CD4-positive, alpha-beta T cell treated with Interferon gamma for 1 hour (primary cell): ENCODE measurements at places on chromosomes 16 and 17.

DNA sequence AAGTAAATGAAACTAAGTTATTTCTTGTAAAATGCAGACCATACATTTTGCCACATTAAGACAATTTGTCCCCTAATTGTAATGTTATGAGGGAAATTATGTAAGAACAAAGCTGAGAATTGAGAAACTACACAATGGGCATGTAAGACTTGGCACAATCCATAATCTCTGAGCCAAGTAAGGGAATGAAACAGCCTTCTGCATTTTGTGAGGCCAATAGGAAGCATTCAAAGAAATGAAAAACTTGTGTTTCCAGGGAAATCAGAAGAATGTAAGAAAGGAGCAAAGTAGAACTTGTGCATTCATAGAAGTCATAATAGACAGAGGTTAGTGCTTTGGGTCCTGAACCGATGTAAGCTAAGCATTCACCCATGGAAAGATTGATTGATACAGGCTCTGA lies 1.8 kb downstream of the KRTAP9-4 start:
- no peak for DNase-seq

DNA sequence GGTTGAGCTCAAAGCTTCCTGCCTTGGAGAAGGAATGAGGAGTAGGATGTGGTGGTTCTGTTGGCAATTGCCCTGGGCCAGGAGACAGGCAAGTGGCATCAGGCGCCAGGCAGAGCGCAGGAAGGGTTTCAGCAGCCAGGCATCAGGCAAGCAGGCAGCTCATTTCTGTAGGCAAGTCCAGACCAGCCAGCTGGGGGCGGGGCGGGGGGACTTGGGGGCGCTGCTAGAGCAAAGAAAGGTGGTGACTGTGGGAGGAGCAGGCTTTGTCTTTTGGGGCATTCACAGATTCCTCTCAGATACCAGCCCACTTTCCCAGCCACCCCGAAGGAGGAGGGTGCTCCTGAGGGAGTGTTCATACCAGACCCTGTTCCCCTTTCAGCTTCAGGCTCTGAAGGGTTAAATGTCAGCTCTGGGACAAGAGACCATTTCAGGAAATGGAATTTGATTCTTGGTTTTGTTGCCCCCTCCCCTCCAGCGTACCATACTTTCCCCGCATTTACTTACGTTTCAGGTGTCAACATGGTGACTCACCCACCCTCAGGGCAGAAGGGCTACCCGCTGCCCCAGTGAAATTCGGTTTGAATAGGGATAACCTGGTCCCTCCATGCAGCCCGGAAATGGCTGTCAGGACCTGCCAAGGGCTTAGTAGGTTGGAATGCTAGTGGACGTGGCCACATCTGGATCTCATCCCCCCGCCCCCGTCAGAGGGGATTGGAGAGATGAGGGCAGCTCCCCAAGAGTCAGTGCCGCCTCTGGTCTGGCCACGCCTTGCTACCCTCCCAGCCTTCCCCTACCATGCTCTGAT lies 13.2 kb downstream of the NGFR start:
- DNase-seq = no peak

GRCh38 chr17:67353929-67354574 lies 12.3 kb downstream of the PSMD12 start:
- DNase-seq = no peak

DNA sequence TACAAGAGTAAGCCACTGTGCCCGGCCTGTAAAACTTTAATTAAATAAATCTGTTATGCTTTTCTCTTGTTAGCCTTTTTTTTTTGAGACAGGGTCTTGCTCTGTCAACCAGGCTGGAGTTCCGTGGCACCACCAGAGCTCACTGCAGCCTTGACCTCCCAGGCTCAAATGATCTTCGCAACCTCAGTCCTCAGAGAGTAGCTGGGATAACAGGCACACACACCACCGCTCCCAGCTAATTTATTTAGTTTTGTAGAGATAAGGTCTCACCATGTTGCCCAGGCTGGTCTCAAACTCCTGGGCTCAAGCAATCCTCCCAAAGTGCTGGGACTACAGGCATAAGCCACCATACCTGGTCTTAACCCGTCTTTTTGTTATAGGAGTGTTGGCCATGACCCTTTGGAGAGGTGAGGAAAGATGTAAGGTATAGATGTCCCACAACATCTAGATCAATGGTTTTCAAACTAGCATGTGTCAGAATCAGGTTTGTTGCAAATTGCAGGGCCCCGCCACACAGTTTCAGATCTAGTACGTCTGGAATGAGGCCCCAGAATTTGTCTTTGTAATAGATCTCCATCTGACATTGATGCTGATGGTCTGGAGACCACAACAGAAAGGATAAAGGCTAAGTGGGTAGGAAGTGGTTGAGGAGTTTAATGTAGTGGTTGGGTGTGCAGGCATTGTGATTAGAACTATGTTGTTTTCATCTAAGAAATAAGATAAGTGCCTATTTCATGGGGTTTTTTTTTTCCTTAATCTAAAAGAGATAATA lies 4.3 kb upstream of the GGA2 start:
- DNase-seq = no peak

GRCh38 chr17:31394544-31394943 lies 3.1 kb downstream of the RAB11FIP4 start:
- no peak for DNase-seq

DNA sequence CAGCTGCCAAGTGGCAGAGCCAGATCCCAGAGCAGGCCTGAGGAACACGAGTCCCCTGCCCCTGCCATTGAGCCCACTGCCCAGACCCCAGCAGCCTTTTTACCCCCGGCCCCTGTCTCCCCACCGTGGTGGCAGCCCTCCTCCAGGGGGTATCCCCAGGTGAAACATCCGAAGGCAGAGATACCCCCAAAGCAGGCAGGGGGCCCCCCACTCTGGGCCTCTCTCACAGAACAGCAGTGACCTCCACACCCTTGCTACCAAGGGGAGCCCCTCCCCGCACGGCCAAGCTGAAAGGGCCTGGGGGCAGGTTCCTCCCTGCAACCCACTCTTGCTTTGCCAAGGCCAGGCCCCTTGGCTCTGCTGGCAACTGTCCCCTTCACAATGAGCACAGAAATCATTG lies 142.2 kb downstream of the ENGASE start:
- DNase-seq = no peak

DNA sequence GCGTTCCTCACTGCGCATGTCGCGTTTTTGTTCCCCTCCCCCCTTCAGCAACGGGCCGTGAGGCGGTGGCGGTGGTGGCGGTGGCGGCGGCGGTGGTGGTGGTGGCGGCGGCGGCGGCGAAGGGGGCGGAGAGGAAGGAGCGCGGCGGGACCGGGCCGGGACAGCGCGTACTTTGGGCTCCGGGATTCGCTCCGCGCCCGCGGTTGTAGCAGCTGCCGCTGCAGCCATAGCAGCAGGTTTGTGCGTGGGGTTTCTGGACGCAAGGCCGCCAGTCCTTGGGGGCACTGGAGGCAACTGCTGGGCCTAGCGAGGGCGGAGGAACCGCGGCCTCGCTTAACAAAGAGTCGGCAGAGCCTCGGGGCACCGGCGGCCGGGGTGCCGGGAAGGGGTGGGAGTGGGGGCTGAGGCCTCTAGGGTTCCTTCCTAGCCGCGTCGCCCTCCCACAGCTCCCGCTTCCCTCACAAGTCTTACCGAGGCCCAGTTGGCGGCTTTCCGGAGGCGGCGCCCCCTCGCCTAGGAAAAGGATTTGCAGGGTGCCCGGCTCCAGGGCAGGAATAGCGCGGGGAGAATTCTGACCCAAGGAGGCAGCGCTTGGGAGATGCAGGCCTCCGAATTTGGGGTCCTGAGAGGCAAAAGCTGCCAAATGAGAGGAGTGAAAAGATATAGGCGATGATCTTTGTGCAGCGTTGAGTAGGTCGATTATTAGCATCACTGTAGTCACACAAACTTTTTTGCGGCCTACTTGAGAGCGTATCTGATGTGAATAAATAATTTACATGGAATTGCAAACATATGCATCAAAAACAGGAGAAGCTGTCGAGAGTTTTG lies at the start of gene DDX42:
DDX42 (plus strand) TSS at position 30 of the 828 bp plus-strand sequence. CDS start 12,880 bp downstream, outside the sequence.
- no peak for DNase-seq

- no peak for DNase-seq
Measured at GRCh38 chr16:68049449-68049848, 26.4 kb downstream of the DUS2 start.

DNA sequence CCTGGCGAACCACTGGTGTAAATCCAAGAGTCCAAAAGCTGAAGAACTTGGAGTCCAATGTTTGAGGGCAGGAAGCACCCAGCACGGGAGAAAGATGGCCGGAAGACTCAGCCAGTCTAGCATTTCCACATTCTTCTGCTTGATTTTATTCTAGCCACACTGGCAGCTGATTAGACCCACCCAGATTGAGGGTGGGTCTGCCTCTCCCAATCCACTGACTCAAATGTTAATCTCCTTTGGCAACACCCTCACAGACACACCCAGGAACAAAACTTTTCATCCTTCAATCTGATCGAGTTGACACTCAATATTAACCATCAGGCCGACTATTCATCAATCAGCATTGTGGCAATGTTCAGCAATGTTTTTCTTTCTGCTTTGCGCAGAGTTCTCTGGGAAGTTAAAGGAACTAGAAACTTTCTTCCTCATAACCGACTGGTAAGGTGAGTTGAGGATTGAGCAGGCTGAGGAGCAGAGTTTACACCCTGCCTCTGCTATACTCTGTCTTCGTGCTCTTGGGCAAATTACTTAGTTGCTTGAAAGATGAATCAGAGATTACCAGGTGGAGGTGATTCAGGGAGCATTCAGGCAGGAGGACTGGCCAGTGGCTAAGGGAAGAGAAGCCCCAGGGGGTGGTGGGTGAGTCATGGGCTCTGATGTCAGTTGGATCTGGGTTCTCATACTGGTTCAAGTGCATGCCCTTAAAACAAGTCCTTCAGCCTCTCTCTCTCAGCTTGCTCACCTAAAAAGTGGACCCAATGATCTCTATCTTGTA lies 28.2 kb upstream of the BRD7 start:
- no peak for DNase-seq

GRCh38 chr17:29585080-29585751 lies 4.2 kb downstream of the GIT1 start:
- DNase-seq = peak; percentile 39

- DNase-seq = no peak
Measured at GRCh38 chr17:55413825-55414489, 7.7 kb downstream of the MMD start.

DNA sequence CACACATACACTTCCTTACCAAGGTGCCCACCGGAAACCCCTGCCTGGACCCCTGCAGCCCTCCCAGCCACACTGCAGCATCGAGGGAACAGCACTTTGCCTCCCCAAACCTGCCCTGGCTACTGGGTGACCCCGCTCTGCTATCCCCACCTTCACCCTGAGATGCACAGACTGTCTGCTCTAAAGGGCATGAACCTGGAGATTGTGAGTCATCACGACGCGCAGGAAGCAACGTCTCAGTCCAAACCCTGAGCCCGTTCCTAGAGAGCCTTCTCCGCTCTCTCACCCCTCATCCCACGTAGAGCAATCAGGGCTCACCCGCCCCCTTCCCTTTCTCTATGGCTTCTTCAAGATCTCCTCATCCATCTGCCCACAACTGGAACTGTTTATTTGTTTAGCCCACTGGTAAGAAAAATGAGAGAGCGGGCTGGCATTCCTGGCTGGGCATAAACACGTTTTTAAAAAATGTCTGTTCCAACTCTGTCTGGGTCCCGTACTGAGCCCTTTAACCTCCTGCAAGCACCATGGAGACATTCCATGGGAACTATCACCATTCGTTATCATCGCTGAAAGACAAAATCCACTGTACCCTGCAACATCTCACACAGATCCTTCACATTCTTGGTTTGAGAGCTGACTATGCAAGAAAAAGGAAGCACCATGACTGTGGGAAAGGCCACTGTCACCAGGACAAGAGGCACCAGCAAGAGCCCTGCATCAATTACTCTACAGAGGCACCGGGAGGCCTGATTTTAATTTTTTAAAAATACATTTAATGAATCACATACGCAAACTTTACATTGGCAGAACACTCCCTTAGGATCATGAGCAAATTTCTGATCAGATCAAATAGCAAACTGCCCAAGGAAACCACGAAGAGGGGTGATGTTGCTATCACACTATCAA lies 28.2 kb downstream of the ZFHX3 start:
- no peak for DNase-seq

DNA sequence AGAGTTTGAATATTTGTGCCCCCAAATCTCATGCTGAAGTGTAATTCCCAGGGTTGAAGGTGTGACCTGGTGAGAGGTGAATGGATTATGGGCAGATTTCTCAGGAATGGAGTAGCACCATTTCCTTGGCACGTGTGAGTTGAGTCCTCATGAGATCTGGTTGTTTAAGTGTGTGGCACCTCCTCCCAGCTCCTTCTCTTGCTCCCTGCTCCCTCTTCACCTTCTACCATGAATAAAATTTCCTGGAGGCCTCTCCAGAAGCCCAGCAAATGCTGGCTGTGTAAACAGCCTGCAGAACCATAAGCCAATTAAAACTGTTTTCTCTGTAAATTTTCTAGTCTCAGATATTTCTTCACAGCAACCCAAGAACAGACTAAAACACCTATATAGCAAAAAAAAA lies 12.6 kb upstream of the APOH start:
- no peak for DNase-seq

DNA sequence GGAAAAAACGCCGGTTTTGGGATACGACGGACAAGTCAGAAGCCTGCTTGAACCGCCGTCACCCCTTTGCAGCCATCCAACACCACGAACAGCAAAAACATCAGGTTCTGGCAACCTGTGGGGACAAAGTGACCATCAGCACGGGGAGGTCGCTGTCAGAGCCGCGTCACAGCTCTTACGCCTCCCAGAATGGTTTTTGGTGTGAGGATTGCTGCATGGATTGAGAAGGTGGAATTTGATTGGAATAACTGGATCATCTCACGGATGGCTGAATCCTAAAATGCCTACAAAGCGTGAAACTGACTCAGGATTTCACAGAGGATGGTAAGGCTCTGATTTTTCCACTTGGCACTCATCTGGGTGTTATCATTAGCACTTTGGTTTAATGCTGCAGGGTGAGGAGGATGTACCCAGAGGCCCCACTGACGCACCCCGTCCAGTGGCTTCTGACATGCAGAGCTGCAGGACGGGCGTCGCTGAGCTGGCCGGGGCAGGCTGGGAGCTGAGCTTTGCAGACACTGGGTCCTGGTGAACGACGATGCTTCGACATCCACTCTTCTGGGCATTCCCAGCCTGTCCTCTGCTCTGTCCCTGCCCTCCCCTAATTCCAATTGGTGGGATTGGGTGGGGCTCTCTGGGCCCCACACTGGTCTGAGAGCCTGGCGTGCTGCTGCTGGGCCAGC lies 73.4 kb upstream of the CREBBP start:
- no peak for DNase-seq

- no peak for DNase-seq
Measured at GRCh38 chr17:54124456-54124855, 301.7 kb downstream of the KIF2B start.

- no peak for DNase-seq
Measured at GRCh38 chr17:44120851-44121605, 2.4 kb downstream of the HDAC5 start.

GRCh38 chr16:57233944-57234706 lies 10.9 kb upstream of the ARL2BP start:
- no peak for DNase-seq
